ENCODE measurements at places on chromosomes 1 and 21.
A peak's percentile ranks its signal among the peaks of the same experiment; 100 is the strongest.

DNA sequence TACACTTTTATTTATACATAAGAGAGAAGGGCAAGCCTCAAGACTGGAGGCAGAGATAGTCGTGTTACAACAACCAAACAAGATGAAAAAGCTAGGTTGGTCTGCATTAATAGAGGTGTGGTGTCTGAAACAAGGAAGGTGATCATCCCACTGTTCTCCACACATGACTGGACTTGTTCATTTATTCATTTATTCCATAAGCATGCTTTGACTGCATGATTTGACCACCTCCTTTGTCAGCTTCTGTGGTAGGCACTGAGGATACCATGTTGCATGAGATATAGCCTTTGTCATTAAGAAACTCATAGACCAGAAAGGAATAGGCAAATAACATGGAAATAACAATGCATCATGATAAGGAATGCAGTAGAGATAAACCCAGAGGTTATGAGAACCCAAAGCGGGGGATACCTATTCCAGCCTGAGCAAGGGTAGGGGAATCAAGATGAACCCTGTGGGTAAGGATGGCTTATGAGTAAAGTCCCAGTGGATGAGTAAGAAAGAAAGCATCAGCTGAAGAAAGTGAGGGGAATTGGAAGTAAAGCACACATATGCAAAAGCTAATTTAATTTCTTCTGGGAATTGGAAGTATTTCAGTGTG lies 173.7 kb upstream of the FGGY start:
- no peak for DNase-seq

- no peak for DNase-seq
These were observed 19.8 kb upstream of the HSPG2 start for GRCh38 chr1:21956720-21957552.

GRCh38 chr1:193661385-193661784 lies 475.0 kb upstream of the B3GALT2 start:
- no peak for DNase-seq

DNA sequence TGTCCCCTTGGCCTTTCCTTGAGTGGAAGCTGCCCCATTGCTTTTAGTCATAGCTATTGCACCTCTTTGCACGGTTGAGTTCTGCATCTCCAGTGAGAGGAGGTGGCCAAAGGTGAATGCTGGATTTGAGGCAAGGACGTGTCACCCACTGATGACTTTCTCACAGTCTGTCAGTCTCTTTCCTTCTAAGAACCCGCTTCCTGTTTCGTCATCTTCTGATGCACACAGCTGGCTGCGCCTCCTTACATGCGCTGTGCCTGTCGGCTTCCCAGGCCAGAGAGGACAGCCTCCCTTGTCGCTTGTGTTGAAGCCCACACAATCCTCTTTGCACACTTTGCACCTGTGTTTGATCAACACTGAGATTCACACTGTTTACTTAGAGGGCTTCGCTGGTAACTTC lies 41.8 kb upstream of the PWP2 start:
- DNase-seq: peak; percentile 38

DNA sequence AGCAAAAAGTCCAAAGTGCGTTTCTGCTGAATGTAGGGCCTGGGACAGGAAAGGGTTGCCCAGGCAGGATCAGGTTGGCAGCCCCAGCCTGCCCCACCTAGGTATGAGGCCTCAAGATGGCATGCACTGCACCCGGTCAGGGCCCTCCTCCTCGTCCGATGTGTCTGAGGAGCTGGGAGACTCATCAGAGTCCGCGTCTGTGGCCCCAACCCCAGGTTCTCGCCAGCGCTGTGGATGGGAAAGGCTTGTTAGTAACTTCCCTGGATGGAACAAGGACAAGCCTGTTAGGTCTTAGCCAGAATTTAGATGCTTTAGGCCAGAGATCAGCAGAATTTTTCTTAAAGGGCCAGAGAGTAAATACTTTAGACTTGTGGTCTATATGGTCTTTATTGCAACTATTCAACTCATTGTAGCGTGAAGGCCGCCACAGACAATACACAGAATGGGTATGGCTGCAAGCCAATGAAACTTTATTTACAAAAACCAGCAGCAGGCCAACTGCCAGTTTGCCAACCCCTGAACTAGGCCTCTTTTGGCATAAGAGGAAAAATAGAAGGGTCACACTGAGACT lies 12.4 kb downstream of the PEA15 start:
- no peak for DNase-seq

- peak; percentile 58 for DNase-seq
These were observed 25.0 kb upstream of the RD3 start for GRCh38 chr1:211517006-211517405.

DNA sequence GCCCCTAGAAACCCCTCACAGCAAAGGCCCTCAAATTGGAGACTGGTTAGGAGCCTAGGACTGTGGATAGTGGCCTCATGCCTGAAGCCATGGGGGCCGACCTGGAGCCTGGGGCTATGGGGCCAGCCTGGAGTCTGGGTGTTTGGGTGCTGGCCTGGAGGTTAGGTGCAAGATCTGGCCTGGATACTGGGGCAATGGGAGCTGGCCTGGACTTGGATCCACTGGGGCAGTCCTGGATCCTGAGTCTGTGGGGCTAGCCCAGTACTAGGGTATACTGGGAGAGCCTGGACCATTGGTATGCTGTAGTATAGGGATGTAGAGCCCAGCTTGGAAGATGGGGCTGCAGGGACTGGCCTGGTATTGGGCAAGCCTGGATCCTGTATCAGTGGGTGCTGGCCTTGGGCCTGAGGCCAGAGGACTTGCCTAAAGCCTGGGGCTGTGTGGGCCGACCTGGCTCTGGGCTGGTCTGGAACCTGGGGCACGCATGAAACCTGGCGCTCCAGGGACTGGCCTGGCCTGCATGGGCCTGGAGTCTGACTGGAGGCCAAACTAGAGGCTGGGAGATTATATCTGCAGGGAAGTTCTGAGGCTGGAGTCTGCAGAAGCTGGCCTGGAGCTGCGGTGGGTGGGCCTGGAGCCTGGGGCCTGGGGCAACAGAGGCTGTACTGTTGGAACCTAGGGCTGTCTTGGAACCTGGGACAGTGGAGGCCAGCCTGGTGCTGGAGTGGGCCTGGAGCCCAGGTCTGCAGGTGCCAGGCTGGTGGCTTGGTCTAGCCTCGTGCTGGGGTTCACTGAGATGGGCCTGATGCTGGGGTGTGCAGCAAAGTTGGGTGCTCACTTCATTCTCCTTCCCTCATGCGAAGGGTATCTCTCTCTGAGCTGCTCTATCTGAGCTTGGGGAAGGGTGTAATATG lies 12.6 kb upstream of the DENND1B start:
- no peak for DNase-seq

GRCh38 chr1:152460529-152460899 lies 46.5 kb upstream of the CRNN start:
- no peak for DNase-seq

GRCh38 chr1:95007687-95008086 lies 65.1 kb downstream of the ALG14 start:
- no peak for DNase-seq

GRCh38 chr1:8464377-8464776 lies 146.5 kb downstream of the SLC45A1 start:
- DNase-seq: no peak

- no peak for DNase-seq
These were observed 59.8 kb downstream of the KIRREL1 start for GRCh38 chr1:158053276-158053675.

DNA sequence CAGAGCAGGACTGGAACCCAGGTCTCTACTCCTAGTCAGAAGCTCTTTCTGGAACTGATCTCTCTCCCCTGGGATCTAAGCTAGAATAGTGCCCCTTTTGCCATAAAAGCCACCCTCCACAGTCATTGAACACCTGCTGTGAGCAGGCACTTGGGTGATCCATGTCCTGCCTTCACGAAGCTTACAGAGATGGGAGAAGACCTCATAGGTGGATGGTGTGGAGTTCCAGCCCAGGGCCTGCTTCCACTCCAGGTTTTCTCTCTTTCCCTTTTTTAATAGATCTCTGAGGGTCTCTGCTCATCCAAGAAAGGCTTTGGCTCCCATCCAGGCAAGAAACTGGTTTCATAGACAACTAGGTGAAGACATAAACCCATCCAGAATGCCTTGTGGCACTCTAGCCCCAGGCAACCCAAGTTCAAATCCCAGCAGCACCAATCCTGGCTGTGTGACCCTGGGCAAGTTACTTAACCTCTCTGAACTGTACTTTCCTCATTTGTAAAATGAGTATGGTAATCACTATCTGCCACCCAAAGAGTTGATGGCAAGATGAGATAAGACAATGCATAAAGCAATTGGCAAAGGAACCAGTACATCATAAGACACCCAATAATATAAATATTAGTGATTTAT lies 46.4 kb upstream of the TMEM51 start:
- DNase-seq: no peak

GRCh38 chr1:151541752-151542151 lies 1.6 kb downstream of the TUFT1 start:
- no peak for DNase-seq

DNA sequence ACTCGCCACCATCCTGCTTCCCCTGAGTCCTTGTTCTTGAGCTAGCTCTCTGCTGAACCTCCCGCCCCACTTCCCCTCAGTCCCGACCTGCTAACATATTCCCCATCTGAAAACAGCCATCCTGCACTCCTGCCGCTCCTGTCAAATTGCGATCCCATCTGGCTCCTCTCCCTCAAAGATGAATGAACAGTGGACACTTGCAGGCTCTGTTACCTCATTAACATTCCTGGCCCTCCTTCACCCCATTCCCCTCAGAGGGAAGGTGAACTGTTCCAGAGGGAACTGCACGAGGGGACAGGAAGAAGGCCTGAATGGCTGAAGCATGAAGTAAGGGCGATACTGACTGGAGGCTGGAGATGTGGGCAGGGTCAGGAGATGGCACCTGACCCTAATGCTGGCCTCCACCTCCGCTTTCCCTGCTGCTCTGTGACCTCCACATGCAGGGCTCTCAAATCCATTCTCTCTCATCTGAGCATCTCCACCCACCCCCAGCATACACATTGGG lies 7.4 kb upstream of the CELSR2 start:
- no peak for DNase-seq

DNA sequence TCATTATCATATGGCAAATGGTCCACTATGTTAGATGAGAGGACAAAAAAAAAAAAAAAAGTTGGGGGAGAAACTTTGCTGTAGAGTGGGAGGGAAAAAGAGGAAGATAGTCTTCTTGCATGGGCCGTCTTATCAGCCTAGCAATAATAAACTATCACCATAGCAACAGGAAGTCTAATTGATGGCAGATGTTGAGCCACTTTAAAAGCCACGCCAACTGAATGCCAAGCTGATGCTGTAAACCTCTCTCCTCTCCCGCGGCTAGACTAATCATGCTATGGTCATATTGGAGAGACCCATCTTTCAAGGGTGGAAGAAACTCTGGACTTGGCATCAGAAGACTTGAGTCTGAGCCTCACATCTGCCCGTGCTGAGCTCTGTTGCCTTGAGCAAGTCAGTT lies 122.2 kb upstream of the HOOK1 start:
- DNase-seq: peak; percentile 31

DNA sequence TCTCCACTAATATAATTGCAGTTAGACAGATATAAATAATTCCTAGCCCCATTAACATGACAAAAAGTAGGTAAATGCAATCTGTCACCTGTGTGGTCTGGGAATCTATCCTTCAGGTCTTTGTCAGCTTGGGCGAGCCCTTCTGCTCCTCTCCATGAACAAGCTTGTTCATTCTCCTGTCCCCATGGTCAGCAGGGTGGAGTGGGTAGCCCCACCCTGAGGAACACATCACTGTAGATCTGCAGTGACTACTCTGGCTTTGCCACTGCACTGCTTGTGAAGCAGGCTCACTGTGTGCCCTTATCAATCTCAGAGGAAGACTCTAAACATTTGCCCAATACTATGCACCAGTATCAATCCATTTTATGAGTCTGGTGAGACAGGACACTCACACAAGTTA lies 279.0 kb downstream of the MATN1 start:
- no peak for DNase-seq

DNA sequence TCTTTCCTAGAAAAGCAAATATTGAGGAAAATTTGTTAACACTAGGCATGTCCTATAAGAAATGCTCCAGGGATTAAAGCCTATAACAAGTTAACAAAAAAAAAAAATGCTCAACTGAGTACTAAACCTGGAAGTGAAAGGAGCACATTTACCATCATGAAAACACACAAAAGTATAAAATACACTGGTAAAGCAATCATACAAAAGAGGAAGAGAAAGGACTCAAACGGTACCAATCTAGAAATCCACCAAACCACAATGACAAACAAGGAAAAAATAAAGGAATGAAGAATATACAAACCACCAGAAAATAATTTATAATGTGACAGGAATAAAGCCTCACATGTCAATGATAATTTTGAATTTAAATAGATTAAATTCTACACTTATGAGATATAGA lies 21.2 kb downstream of the CD1E start:
- no peak for DNase-seq

- DNase-seq: no peak
These were observed 14.0 kb downstream of the C1orf52 start for GRCh38 chr1:85245456-85245855.

GRCh38 chr1:9909234-9910046 lies 629 bp downstream of the CTNNBIP1 start:
- DNase-seq: peak; percentile 57
